Lower leg skin (tissue), 4 donors: ENCODE measurements at places on chromosomes 12 and 14. TPM values are rescaled to one million over a fixed set of nuclear protein-coding genes. Genes with fewer than 3 reads are reported as not detected.

DNA sequence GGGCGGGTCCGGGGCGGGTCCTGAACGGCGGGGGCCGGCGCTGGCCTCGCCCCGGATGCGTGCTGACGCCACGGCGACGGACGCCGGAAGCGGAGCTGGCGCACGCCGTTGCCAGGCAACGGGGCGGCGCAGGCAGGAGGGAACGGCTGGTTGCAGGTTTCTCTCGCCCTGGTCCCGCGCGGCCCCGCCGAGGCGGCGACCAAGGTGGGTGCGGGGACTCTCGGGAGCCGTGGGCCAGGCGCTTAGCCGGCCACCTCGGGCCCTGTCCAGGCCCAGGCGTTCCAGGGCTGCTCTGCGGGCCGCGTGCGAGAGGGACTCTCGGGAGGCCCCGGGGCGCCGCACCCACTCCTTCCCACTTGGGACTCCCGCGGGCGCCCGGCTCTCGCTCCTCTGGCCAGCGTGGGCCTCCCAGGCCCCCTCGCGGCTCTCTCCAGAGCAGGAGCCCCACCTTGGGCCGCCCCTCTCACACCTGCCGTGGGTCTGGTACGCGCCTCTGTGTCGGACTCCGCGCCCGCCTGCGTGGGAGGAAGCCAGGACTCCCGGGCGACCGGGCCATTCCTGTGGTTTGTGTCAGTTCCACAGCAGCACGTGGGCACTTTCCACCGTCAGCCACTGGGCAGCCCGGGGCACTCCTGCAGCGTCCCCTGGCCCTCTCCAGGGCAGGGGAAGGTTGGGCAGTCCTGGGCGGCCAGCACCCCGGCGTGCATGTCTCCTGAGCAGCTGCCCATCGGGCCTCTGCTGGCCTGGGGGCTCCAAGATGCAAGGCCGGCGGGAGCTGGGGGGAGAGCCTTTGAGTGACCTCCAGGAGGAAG lies at the start of gene CLBA1:
Gene CLBA1 (plus strand): TSS at position 114 of the 812 bp plus-strand sequence. CDS start 644 bp downstream, at position 758.
- peak; percentile 97 for DNase-seq

GRCh38 chr14:81273961-81274575 lies 53.3 kb upstream of the GTF2A1 start:
- DNase-seq = no peak

DNA sequence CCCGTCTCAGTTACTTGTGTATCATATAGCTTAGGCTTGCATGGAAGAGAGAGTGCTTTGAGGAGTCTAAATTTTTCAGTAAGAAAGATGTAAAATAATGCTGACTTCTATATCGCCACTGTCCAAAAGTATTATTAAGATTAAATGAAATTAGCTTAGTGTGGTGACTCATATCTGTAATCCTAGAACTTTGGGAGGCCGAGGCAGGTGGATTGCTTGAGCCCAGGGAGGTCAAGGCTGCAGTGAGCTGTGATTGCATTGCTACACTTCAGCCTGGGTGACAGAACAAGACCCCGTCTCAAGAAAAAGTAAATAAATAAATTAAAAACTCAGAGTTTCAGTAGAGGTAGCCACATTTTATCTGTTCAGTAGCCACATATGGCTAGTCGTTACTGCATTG lies 23.3 kb downstream of the PAPOLA start:
- DNase-seq = no peak

GRCh38 chr12:119385659-119386058 lies 51.1 kb downstream of the CCDC60 start:
- no peak for DNase-seq

- DNase-seq = no peak
Measured at GRCh38 chr14:61636779-61637178, 58.5 kb upstream of the HIF1A start.

DNA sequence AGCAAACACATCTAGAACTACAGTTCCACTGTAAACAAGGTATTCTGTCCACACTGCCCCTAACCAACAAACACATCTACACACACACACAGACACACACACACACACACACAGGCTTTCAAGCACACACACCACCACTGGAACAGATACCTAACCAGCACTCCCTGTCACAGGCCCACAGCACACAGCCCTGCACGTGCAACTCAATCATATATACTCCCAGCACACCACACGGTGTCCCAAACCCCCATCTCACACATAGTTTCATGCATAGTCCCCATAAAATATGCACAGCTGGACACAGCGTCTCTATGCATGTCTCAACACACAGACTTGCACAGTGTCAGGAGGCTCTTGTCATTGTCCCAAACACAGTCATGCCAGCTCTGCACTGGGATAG lies 27.6 kb downstream of the KRT8 start:
- DNase-seq = no peak

GRCh38 chr12:11771356-11771755 lies 121.9 kb downstream of the ETV6 start:
- DNase-seq = no peak

GRCh38 chr12:96141216-96141912 lies 52.8 kb upstream of the ELK3 start:
- no peak for DNase-seq

DNA sequence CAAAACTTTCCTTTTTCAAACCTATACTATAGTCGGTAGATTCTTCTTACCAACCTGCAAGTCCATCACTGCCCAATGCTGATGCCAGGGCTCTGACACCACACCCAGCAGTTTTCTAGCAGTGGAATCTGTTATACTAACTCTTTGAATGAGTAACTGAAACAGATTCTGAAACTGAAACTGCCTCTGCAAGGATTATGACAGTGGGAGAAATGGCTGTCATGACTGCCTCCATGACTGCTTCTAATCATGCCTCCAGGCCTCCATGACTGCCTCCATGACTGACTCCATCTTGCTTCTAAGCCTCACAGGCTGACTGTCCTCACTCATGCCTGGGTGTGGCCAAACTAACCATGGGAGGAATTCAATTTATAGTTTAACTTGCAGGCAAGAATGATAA lies 29.4 kb upstream of the OXA1L start:
- DNase-seq = no peak

DNA sequence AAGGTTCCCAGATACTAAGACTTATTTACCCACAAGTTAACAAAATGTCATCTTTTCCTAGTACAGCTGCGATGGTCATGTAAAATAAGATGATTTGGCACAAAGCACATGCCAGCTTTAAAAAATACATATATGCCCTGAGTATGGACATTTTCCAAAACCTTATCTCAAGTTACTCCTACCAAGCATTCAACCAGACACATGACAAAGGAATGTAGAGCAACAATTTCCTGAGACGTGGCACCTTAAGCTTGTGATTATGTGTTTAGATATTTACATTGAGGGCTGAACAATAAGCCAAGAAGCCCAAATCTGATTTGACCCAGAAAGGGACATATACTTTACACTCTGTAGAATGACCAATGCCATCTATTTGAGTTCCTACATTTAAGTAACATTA lies 24.5 kb upstream of the OVCH1 start:
- no peak for DNase-seq

DNA sequence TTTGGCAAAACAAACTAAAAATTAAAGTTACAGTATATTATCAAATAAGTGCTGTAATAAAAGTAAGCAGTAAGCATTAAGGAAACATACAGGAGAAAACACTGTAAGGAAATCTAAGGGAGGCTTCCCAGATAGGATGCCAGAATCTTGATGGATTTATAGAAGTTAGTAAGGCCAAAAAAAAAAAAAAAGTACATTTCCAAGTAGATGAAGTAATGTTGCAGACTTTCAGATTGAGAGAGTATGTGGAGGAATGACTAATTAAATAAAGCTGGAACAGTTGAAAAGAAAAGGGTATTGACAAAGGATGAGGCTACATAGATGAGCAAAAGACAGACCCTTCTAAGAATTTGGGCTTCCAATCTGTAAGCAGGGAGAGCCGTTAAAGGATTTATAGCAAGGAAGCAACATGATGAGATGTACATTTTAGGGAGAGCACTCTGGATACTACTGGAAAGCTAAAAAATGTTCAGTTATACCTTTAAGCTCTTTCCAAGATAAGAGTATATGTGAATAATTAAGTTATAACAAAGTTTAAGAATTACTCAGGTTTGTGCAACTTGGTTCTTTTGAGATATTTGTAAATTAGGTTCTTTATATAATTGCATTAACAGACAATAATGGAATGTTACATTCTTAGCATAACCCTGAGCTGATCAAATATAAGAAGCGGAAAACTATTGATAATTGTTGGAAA lies 87.5 kb upstream of the MON2 start:
- DNase-seq = no peak

- DNase-seq = no peak
Measured at GRCh38 chr12:125688223-125688622, 623.0 kb downstream of the AACS start.

- DNase-seq = no peak
Measured at GRCh38 chr14:64294672-64295413, 672 bp upstream of the ESR2 start.

DNA sequence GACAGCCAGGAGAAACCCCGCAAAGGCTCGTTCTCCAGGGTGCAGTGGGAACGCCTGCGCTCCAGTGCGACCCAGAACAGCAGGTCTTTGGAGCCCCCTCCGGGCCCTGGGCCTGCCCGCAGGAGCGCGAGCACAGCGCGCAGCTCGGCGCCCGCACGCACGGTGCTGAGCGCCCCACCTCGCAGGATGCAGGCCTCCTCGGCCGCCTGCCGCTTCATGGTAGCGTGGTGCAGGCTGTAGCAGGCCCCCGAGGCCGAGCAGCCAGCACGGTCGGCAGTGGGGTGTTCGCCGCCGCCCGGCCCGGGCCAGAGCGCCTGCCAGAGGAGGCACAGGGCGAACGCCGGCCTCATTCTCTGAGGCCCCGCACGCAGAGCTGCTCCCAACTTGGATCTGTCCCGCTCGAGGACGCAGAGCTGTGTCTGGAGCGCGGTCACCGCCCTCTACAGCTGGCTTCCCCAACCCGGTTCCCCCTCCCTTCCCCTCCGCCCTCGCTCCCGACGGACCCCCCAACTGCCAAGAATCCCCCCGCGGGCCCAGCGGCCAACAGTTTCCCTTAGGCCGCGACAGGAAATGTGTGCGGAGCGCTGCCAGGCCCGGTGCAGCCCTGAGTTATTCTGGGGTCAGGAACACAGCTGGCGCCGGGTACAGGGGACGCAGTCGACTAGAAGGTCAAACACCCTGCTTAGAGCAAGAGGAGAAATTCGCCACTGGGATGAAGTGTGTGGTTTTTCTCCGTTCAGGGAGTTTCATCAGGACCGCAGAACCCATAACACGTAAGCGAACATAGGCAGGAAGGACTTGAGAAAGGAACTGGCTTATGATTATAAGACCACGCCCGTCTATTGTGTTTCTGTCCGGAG lies at the start of gene CLEC14A:
Gene CLEC14A (minus strand): TSS at position 421 of the 860 bp plus-strand sequence. CDS start 71 bp downstream, at position 350.
- DNase-seq = peak; percentile 89

GRCh38 chr12:109626378-109627115 lies 53.0 kb downstream of the MVK start:
- DNase-seq = no peak

DNA sequence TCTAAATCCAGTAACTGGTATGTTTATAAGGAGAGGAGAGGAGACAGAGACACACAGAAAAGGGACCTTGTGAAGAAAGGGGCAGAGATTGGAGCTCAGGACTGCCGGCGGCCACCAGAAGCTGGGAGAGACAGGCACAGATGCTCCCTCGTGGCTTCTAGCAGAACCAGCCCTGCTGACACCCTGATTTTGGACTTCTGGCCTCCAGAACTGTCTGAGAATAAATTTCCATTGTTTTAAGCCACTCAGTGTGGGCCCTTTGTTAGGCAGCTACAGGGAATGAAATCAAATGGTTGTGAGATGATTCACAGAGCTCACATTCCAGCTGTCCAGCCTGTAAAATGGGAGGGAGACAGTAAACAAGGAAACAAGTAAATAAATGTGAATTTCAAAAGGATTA lies 47.6 kb downstream of the TMEM132C start:
- DNase-seq = no peak

DNA sequence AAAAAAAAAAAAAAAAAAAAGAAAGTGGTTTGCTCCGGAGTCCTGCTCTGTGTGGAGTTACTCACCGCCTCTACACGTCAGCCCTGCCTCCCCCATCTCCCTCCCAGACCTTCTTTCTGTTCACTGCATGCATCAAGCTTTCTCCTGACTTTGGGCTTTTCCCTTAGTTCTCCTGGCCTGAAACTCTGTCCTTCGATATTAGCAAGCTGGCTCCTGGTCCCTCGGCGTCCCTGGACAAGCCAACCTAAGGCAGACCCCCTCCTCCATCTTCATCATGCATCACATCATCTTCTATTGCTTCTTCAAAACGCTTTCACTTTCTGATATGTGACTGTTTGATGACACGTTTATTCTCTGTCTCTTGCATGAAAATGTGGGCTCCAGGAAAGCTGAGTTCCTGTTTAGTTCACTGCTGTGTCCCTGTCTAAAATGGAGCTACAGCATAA lies 40.6 kb downstream of the SLC15A4 start:
- DNase-seq = no peak

- no peak for DNase-seq
Measured at GRCh38 chr12:120497524-120498150, 1.7 kb downstream of the DYNLL1 start.

GRCh38 chr12:98485792-98486340 lies 29.5 kb upstream of the TMPO start:
- DNase-seq = no peak

DNA sequence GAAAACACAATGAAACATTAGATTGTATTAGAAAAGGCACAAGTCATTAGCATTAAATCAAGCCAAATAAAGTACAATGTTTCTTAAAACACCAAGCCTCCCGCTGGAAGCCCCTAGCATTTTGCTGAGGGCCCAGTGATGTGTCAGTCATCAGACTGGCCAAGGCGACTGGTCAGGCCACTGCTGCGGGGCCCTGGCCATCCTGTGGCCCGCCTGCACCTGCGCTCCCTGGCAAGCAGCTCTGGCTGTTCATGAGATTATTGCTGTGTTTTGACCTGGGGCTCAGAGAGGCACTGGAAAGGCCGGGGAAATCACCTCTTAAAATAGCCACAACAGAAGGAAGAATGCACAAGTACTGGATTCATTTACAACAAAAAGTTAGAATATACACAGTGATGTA lies 24.2 kb upstream of the AMN start:
- DNase-seq = no peak

GRCh38 chr12:105018012-105018411 lies 31.9 kb downstream of the NOPCHAP1 start:
- DNase-seq = no peak

- no peak for DNase-seq
Measured at GRCh38 chr14:96478119-96478518, 24.1 kb upstream of the PAPOLA start.

GRCh38 chr14:76330411-76331327 lies 45.3 kb upstream of the ESRRB start:
- DNase-seq = no peak

GRCh38 chr12:120710031-120710804 lies at the start of gene UNC119B:
Gene UNC119B (plus strand): TSS chr12:120710458. CDS start chr12:120710475, 17 bp downstream.
- DNase-seq = peak; percentile 89

- no peak for DNase-seq
Measured at GRCh38 chr12:117279606-117280005, 81.8 kb downstream of the NOS1 start.

Gene PTPRO
- not detected for total RNA-seq

Gene KRT82
- total RNA-seq = 0.46 TPM

Gene GLS2
- 6.7 TPM for total RNA-seq

Gene ABCD2
- 0.23 TPM for total RNA-seq

Gene GDF3
- total RNA-seq = not detected

Gene SIRT4
- total RNA-seq = 0.49 TPM

Gene RBP5
- not detected for total RNA-seq

Gene MYF5
- not detected for total RNA-seq
